AG08396 (cell line): ENCODE measurements at places on chromosomes 2 and 18.

DNA sequence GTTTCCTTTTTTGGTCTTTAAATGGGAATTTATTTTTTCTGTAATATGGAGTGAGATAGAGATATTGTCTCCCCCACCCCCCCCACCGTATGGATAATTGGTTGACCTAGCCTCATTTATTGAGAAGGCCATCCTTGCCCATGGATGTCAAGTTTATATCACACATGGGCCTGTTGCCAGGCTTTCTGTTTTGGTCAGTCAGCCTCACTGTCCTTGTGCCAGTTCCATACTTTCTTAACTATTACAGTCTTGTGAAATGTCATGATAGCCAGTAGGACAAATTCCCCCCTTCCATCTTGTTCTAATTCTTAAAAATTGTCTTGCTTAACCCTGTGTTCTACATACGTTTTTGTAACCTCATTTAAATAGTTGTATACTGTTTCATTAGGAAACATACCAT is 12.5 kb downstream of the BABAM2 start:
- DNase-seq: no peak

DNA sequence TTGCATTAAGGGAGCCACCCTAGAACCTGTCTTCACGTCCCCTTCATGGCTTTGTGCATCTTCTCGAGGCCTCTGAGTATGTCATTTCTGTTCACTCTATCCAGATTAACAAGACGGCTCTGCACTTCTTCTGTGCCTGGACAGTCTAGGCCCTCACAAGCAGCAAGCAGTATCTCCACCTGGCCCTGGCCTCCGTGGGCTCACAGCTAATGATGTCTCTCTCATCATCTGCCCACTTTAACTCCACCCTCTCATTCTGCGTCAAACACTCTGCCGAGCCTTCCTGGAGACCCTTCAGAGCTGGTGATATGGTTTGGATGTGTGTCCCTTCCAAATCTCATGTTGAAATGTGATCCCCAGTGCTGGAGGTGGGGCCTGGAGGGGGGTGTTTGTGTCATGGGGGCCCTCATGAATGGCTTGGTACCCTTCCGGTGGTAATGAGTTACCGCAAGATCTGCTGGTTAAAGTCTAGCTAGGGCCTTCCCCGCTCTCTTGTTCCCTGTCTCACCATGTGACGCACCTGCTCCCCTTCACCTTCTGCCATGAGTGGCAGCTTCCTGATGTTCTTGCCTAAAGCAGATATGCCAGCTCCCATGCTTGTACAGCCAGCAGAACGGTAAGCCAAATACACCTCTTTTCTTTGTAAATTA is 132.5 kb upstream of the ID2 start:
- DNase-seq: no peak

- no peak for DNase-seq
These were observed 230.8 kb downstream of the GULP1 start for GRCh38 chr2:188522517-188522916.

DNA sequence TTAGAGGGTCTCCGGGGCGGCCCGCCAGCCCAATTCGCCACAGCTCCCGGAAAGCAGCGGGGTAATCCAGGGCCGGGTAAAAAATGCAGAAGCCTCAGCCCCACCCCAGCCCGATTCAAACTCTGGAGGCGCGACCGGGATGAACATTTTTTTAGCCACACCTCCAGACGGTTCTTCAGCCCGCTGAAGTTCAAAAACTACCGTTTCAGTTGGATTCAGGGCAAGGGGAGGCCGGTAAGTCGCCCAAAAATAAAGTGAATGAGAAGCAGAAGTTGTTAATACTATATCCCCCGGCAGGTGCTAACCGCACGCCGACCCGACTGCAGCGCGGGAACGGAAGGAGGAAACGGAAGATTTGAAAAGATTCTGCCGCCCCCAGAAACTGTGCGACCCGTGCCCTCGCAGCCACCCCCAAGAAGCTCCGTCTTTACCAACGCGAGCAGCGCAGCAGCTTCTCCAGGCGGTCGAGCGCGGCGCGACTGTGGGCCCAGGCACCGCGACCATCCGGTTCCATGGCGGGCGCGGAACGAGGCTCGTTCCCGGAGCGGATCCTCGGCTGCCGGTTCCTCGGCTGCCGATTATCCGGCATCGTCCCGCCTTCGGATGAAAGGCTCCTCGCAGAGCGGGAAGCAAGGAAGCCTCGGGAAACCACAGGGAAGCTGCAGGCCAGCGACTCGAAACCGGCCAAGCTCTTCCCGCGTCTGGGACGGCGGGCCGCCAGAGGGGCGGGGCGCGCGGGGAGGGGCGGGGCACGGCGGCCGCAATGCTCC is at the start of gene BARD1:
Gene BARD1, minus strand, starts transcription at position 703 of the 770 bp plus-strand sequence. Its CDS starts 114 bp downstream, at position 589.
- DNase-seq: peak; percentile 72

DNA sequence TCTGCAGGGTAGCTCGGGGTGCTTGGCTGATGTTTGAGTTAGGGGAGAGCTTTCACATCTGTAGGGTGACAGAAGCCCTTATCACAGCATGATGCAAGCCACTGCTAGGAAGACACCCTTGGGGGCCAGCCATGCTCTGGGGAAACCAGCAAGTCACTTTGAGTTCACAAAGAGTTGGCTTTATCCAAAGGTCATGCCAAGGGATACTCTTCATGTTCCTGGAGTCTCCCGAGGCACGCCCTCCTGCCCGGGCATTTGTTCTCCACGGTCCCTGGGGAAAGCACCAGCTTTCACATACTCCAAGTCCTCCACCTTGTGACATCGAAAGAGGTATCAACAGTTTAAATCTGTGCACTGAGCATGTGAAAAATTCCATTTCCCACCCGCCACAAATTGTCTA is 227.7 kb downstream of the VAPA start:
- no peak for DNase-seq

DNA sequence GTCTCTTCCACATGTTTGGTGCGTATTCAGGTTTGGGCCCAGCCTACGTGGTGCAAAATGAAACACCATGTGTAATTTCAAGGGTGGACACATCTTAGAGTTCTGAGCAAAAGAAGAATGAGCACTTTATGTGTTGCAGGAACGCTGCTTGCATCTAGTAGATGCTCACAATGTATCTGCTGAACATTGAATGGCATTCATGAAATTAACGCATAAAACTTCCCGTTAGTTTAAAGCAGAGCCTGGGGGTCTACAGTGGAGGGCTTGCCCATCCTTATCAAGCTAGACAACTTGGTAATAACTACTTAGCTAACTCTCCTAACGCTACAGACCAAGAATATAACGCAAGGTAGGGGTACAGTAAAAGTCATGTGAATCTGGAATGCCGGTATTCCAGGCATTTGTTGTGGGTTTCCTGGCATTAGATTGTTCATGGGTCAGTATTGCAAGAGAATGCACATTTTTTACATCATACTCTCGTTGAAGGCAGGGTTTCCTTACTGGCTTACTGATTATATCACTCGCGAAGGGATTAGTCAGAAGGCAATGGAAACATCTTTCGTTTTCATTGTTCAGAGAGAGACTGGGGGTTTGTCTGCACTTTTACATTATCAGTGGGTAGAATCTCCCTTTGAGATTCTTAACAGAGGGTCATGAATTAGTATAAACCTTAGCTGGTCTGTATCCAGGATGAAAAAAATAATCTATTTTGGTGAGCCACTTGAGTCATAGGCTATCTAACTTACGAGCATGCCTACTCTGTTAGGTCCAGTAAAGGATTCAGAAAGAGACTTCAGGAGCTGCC is 229.5 kb upstream of the EPAS1 start:
- peak; percentile 45 for DNase-seq

DNA sequence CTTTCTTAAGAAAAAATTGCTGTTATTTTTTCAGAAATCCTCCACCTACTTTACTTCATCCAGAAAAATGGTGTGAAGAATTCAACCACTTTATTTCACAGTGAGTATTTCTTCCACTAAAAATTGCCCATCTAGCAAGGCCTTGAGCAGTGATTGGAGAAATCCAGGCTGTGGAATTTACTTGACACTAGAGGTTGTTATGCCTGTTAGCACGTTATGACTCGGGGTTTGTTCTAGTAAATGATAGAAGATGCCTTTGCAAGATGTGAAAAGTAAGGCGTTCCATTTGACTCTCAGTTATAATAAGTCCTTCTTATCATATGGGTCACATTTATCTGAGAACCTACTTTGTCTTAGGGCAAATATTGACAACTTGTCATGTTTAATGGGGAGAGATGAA is 157.4 kb downstream of the MYO3B start:
- no peak for DNase-seq

- no peak for DNase-seq
These were observed 39.7 kb upstream of the ACAA2 start for GRCh38 chr18:49853011-49853410.

DNA sequence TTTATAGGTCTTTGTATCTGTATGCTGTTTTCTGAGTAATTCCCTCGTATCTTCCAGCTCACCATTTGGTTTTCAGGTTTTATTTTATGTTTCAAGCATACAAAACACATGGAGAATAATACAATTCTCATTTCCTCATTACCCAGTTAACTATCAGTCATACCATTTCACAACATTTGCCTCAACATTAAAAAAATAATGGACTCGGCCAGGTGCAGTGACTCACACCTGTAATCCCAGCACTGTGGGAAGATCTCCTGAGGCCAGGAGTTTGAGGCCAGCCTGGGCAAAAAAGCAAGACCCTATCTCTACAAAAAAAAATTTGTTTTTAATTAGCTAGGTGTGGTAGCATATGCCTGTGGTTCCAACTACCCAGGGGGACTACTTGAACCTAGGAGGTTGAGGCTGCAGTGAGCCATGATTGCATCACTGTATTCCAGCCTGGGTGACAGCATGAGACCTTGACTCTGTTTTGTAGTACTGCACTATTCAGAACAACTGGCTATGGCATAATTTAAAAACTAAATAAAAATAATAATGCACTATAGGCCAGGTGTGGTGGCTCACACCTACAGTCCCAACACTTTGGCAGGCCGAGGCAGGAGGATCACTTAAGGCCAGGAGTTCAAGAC is 20.3 kb downstream of the NPC1 start:
- no peak for DNase-seq

GRCh38 chr2:212708355-212708754 is 169.8 kb upstream of the ERBB4 start:
- peak; percentile 23 for DNase-seq

- no peak for DNase-seq
These were observed 3.6 kb downstream of the ARID5A start for GRCh38 chr2:96540136-96540535.

- DNase-seq: peak; percentile 59
These were observed 618.6 kb downstream of the ZEB2 start for GRCh38 chr2:143901185-143901842.

DNA sequence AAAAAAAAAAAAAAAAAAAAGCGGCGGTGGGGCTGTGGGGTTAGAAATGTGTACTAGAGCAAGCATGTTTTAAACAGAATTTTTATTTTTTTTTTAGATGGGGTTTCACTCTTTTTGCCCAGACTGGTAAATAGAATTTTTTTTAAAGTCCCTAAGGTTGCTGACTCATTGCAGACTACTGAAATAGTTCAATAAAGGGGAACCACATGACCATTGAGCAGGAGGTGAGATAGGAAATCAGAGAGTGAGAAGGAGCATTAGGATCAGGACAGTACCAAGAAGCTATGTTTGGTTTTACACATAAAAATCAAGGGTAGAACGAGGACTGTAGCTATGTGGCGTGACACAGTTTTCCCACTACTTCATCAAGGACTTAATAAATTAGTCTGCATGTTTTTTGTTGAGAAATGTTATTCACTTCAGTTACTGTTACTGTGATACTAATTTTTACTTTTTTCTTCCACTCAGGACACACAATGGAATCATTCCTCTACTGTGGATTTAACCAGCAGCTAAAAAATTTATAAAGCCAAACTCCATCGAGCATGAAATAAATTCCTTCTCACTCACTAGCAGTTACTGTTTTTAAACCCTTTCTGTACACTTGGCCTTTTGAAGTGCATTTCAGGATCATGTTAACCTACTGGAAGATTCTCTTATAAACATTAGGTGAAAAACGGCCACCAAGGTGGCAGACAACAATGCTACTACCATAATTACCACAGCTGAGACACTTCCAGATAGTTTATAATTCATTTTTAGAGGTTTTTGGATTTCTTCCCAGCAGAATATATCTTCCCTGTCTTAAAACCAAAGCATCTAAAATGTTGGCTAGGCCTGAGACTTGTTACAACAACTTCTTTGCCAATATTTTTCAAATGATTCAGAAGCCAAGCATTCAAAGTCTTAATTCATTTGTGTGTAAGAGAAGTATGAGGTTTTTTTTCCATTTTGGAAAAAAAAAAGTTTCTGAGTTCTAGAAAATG is 33.2 kb downstream of the LAMA1 start:
- DNase-seq: peak; percentile 55

DNA sequence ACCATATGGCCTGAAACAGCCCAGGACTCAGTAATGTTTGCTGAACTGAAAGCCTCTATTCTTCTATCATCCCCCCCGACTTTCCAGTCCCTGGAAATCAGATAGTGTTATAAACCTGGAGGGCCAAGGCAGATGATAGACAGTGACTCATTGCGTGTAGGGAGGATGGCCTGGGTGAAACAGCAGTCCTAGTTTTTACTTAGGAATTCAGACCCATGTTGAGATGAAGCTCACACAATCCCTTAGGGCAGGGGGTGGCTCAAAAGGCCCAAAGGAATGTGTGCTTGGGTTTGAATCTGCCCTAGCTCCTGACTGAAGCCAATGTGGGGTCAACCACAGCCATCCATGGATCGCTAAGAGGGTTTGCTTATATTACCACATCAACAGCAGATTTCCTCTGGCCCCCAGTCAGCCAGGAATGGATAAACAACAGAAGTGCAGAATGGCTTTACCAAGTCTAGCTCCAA is 43.9 kb upstream of the STPG4 start:
- peak; percentile 83 for DNase-seq

DNA sequence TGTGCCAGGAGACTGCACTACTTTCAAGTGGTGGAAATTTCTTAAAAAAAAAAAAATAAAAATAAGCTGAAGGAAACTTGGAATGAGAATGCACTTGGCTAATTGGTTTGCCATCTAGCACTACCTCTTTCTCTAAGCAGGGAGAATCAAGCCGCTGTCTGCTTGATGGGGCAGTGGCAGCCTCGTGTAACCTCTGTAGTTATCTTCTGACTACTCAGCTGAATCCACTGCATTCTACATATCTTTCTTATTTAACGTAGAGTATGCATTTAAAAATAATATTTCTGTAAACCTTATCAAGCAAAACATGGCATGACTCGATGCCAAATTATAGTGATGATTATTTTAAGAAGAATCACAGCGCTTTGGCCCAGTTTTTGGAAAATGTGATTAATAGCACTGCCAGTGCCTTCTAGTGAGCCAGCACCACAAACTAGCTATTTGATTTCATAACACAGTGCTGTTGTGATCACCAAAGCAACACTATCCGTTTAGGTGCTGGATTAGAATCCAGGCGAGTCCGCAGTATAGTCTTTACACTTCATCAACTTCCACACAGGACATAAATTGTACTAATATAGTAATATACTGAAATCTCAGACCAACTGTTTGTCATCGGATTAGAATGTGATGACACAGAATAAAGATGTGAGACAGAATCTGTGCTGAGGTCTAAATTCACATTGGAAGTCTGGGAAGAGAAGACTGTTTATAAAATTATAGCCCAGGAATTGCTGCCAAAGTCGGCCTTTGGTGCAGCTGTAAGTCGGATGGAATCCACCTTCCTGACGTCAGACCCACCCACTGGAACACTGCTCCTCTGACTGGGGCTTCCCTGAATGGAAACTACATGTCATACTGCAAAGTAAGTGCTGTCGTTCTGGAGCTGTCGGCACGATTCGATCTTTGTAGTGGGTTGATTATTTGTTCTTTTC is 136.5 kb upstream of the ETAA1 start:
- peak; percentile 72 for DNase-seq
